ENCODE measurements at places on chromosomes 16 and 17.

- no peak for DNase-seq
These were observed 18.2 kb upstream of the BHLHA9 start for GRCh38 chr17:1251866-1252608.

DNA sequence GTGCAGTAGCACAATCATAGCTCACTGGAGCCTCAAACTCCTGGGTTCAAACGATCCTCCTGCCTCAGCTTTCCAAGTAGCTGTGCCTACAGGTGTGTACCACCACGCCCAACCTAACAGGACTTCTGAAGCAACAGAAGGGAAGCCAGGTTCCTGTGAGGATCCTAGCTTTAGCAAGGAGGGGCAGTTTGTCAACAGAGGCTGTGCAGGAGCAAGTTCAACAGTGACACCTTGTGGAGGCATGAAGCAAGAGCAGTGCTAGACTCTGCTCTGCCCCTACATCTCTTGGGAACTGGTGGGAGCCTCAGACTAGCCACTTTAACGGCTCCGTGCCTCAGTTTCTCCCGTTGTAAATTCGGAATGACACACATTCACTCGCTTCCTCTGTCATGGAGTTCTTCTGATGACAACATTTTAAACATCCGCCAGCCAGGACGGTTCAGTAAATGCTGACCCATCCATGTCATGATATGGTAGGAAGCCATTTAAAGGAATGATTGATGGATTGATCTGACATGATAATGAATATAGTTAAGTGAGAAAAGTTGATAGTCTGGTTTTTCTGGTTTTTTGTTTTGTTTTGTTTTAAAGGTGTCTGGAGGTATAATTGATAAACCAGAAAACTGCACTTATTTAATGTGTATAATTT lies 218.7 kb downstream of the MRTFB start:
- DNase-seq, result no peak

DNA sequence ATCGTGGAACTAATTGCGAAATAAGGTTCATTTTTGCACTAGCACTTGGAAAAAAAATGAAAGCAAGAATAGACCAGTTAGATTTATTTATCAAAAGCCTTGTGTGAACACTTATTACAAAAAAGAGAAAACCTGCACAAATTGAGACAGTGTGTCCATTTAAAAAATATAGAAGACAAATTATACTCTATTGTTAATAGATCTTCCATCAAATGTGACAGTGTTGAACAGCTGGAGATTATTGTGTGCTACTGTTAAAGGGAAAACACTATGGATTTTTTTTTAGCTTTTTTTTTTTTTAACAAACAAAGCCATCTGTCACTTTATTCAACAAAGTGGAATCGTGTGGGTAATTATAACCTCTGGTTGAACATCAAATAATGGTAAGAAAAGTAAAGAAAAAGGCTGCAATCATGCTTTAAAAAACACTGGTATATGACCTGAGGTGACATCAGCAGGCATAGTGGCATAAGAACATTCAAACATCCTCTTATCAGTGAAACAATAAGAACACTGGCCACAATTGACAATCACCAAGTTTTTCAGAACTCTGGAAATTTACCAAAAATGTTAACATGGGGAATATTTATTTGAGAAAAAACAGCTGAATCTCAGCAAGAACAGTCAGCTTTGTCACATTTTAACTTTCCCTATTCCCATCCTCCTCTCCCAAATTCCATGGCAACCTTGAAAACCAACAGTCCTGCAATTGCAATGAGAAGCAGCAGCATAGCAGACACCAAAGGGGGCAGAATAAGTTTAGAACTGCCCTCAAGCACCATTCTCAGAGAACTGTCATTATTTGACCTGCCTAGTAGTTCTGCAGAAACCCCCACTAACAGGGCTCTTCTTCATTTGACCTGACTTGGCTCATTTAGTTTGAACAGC lies 442.3 kb upstream of the MON1B start:
- no peak for DNase-seq

DNA sequence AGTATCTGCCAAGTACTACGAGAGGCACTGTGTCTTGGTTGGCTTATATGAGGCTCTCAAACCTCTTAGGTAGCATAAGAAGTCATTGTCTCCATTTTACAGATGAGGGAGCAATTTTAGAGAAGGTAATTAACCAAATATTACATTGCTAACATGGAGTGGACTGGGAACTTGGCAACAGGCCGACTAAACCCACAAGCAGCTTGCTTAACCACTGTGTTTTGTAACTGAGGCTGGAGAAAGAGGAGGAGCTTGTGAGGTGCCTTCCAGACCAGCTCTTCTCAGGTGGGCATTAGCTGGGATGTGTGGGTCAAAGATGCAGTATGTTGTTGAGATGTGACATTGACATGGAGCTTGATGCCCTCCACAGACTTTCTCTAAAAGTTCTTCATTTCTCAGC lies 835.6 kb upstream of the RBFOX1 start:
- DNase-seq, result no peak

DNA sequence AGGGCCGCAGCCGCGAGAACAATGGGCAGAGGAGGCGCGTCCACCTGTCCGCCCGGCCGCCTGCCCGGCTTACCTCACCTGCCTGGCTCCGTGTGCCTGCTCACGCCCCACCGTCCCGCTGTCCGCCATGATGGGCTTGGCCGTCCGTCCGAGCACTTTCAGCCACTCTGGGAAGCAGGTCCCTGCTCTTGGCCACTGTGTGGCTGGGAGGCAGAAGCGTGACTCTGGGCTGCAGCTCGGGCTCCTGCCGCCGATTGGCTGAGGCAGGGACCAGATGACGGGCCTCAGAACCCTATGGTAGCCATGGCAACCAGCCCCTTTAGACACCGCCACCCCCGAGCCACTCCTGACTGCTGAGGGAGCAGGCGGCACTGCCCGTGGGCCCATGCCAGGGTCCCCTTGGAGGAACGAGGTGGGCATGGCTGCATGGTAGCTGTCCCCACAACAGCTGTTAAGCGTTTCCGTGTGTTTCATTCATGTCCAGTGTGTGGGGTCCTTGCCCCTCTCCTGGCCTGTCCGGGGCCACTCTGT lies 8.9 kb upstream of the AXIN1 start:
- no peak for DNase-seq

- peak; percentile 69 for DNase-seq
These were observed at the start of gene SRCIN1 for GRCh38 chr17:38605841-38606645. TSS of gene SRCIN1 (minus strand) at chr17:38605952. CDS start at chr17:38605705, 247 bp downstream.

DNA sequence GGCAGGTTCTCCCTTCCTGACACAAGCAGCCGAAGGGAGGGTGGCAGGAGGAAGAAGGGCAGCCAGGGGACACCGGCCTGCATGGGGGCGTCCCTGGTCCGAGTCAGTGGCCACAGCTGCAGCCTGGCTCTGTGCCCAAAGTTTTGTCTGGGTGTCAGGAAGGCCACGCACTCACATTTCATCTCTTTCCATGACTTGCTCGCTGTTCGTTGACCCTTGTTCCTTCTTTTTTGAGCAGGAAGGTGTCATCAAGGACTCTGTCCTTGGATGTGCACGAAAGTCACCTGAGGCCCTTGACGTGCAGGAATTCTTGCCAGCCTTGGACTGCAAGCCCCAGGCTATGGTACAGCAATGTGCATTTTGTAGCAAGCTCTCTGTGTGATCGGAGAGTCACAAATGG lies 93.3 kb downstream of the TNFRSF13B start:
- DNase-seq, result no peak

- DNase-seq, result no peak
These were observed 195.1 kb downstream of the IRF8 start for GRCh38 chr16:86093801-86094750.

DNA sequence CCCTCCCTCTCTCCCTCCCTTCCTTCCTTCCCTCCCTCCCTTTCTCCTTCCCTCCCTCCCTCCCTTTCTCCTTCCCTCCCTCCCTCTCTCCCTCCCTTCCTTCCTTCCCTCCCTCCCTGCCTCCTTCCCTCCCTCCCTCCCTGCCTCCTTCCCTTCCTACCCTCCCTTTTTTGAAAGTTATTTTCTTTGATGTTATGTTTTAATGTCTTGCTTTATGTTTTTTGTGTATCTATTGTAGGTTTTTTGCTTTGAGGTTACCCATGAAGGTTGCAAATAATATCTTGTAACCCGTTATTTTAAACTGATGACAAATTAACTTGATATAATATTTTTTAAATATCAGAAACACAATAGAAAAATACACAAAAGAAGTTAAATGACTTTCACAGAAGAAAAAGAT lies 96.2 kb downstream of the SSH2 start:
- DNase-seq, result no peak

GRCh38 chr17:2366747-2367494 lies 29.6 kb downstream of the SGSM2 start:
- no peak for DNase-seq

DNA sequence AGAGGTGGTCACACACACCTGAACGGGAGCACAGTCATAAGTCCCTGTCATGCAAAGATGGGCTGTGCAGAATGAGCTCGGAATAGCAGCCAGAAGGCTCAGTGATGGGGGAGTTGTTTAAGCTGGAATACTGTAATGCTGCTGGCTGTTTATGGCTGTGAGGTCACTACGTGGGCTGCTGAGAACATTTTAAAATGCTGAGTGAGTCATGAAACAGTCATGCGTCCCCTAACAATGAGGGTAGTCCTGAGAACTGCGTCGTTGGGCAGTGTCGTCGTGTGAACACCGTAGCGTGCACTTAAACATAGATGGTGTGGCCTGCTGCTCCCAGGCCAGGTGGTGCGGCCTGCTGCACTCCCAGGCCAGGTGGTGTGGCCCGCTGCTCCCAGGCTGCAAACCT lies 39.7 kb downstream of the TBCD start:
- DNase-seq, result no peak

GRCh38 chr16:68230956-68231355 lies 5.0 kb downstream of the ESRP2 start:
- DNase-seq, result no peak

GRCh38 chr16:67278773-67279295 lies 498 bp upstream of the PLEKHG4 start:
- DNase-seq, result peak; percentile 74

GRCh38 chr17:74730491-74731346 lies 6.3 kb upstream of the RAB37 start:
- DNase-seq, result no peak

DNA sequence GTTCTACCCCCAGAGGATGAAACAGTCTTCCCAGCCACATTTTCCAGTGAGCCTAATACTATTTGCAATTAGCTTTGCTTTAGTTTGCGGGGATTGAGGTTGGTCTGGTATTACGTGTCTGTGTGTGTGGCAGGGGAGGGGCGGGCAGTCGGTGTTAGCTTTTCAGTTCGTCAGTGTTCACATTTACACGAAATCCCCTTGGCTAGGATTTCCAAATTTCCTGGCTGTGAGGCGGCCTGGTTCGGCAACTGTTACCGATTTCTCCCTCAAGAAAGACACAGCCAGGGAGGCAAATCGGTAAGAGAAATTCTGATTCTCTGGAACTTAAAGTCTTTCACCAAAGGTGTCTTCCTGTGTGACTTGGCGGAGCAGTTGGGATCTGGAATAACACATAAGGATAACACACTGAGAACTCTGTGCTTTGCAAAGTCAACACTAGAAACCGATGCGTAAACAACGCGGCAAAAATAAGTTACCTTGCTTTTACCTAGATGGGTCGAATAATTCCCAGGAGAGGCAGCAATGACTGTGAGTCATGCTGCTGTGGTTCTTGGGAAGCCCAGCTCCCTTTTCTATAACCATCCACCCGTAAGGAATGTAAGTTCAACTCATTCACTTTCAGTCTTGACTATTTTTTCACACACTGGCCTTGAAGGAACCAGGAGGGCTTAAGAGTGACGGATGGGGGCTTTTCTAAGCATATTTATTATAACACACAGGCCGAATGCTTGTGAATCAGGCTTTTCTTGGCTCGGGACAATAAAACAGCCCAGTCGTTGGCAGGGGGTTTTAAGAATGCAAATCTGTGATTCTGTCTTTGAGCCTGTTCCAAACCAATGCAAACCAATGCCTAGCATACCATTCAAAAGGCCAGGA lies 24.2 kb downstream of the GPRC5B start:
- no peak for DNase-seq

GRCh38 chr16:84596161-84596560 lies 21.7 kb downstream of the COTL1 start:
- no peak for DNase-seq

DNA sequence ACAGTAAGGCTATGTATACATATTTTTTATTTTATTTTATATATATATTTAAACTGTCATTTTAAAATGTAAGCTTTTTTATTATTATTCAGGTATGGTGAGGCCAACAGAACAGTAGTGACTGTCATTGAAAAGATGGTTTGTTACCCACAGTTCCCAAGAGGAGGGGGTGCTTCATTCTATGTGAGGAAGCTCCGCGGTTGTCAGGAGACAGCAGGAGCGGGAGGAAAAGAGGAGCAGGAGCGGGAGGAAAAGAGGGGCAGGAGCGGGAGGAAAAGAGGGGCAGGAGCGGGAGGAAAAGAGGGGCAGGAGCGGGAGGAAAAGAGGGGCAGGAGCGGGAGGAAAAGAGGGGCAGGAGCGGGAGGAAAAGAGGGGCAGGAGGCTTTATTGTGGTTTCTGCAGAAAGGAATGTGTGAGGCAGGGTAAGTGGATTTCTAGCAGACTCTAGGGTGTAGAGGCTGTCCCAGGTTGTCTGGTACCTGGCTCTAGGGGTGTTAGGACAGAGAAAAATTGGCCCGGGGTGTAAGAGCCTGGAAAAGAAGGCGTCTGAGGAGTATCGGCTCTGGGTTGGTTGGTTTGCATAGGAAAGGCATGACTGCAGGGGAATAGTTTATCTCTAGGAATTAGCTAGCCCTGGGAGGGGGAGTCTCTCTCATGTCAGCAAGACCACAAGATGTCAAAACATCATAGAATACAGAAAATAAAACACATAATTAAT lies 64.0 kb downstream of the GP2 start:
- no peak for DNase-seq

DNA sequence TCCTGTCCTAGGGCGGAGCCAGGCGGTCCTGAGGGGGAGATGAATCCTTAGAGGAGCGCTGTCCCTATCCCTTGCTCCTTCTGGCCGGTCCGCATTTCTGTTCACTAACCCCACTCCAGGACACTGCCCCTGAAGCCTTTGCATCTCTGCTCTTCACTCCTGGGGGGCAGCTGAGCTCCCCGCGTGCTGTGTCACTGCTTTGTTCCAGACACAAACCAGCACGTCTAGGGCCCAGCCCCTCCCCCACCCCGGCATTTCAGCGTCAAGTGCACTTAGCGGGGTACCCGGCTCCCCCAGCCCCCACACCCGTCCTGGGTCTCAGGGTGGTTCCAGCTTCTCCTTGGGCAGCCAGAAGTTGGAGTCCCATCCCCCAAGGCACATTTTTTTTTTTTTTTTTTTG lies 8.9 kb downstream of the CORO6 start:
- DNase-seq, result no peak

GRCh38 chr17:82193520-82194220 lies 19.0 kb downstream of the CCDC57 start:
- no peak for DNase-seq

All from activated CD4-positive, alpha-beta T cell treated with anti-CD3 and anti-CD28 coated beads for 48 hours (primary cell).